ENCODE measurements at places on chromosomes 12 and 14. TPM values are rescaled to one million over a fixed set of nuclear protein-coding genes. Genes with fewer than 3 reads are reported as not detected.

GRCh38 chr12:108711489-108712164, 19.7 kb downstream of the CORO1C start:
- peaks cover 47% of the 10 kb centered on the region for H3K4me1 ChIP-seq
- peak overlapping the region; percentile 16 for H3K27ac ChIP-seq
- peaks cover 22% of the 10 kb centered on the region for H3K36me3 ChIP-seq
- no peak overlapping the region for H3K4me3 ChIP-seq
- no peaks in the 10 kb centered on the region for H3K27me3 ChIP-seq
- DNase-seq = peak; percentile 53

GRCh38 chr12:75913502-75914351, 117.8 kb downstream of the PHLDA1 start:
- H3K4me3 ChIP-seq = no peak overlapping the region
- no peak overlapping the region for H3K27ac ChIP-seq
- H3K27me3 ChIP-seq = no peaks in the 10 kb centered on the region
- no peak for DNase-seq
- H3K36me3 ChIP-seq = no peaks in the 10 kb centered on the region
- H3K4me1 ChIP-seq = peaks cover 8% of the 10 kb centered on the region

DNA sequence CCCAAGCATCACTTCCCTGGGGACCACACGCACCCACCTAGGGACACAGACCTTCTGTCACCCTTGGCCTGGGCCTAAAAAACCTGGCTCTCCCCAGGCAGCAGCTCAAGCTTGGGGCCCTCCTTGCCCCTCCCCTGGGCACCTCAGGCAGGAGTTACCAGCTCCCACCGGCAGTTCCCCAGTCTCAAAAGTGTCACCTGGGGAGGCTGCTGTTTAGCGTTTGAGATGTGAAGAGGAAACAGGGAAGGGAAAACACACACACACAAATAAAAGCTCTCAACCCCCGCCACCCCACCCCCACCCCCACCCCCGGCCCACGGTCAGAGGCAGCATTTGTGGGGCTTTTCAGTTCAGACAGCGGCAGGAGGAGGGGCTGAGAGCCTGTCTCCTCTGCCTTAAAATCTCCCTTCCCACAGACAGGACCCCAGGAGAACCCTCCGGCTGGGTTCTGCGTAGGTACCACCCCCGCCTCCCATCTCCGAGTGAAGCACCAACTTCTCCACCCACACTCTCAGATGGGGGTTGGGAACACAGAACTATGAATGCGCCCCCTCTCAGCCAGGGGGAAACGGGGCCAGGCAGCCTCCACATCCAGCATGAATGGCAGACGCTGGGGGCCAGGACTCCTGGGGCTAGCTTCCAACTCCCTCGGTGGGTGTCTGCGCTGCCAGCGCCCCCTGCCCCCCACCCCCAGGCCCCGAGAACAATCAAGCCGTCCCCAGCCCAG, 3.0 kb downstream of the NCOR2 start:
- peak overlapping the region; percentile 97 for H3K4me3 ChIP-seq
- DNase-seq = peak; percentile 36
- H3K27me3 ChIP-seq = no peaks in the 10 kb centered on the region
- peaks cover 12% of the 10 kb centered on the region for H3K4me1 ChIP-seq

- H3K27me3 ChIP-seq = peaks cover 14% of the 10 kb centered on the region
- no peak for DNase-seq
- 0 out of 2 replicates have a peak, but pooled peaks cover 2% of the 10 kb centered on the region for H3K4me1 ChIP-seq
- no peak overlapping the region for H3K4me3 ChIP-seq
- no peaks in the 10 kb centered on the region for H3K36me3 ChIP-seq
Observed at GRCh38 chr14:35932659-35933159, 106.6 kb downstream of the BRMS1L start.

- peak; percentile 8 for DNase-seq
- H3K27me3 ChIP-seq = no peaks in the 10 kb centered on the region
- no peak overlapping the region for H3K4me3 ChIP-seq
Observed at GRCh38 chr12:105573574-105573973, 243.1 kb downstream of the C12orf75 start.

- H3K27ac ChIP-seq = no peak overlapping the region
- H3K4me1 ChIP-seq = no peaks in the 10 kb centered on the region
- DNase-seq = no peak
- H3K4me3 ChIP-seq = no peak overlapping the region
Observed at GRCh38 chr12:86550218-86551145, 294.3 kb upstream of the MGAT4C start.

GRCh38 chr14:64788706-64789105, 84.5 kb downstream of the PLEKHG3 start:
- H3K36me3 ChIP-seq = no peaks in the 10 kb centered on the region
- H3K27ac ChIP-seq = no peak overlapping the region
- H3K4me3 ChIP-seq = no peak overlapping the region
- H3K27me3 ChIP-seq = no peaks in the 10 kb centered on the region

- H3K4me1 ChIP-seq = peaks cover 13% of the 10 kb centered on the region
- H3K27me3 ChIP-seq = peaks cover 79% of the 10 kb centered on the region
- H3K36me3 ChIP-seq = no peaks in the 10 kb centered on the region
Observed at GRCh38 chr14:99272632-99272898, 568 bp upstream of the BCL11B start.

GRCh38 chr14:91927191-91927590, 20.3 kb downstream of the FBLN5 start:
- DNase-seq = peak; percentile 38
- H3K4me1 ChIP-seq = peaks cover 39% of the 10 kb centered on the region
- no peak overlapping the region for H3K27ac ChIP-seq
- H3K27me3 ChIP-seq = no peaks in the 10 kb centered on the region
- peaks cover 6% of the 10 kb centered on the region for H3K36me3 ChIP-seq

DNA sequence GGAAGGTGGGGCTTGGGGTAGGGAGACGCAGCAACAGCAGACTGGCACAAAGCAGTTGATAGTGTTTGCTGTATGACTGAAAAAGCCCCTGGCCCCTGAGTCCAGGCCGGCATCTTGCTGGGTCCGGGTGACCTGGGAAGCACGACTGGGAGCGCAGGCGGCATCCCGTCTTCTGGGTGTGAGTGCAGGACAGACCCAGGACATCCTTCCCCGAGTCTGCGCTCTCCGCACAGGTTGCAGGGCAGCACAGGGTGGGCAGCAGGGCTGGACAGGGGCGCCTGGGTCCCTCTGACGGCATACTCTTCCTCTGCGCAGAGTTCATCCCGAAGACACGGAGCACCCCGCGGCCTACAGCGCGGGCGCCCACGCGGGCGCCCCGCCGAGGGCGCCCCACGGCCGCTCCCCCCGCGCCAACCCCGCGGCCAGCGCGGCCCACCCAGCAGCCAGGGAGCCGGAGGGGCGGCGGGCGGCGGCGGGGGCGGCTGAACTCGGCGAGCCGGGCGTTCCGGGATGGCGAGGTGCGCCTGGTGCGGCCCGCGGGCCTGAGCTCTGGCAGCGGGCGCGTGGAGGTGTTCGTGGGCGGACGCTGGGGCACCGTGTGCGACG, 9.2 kb upstream of the CYP46A1 start:
- no peaks in the 10 kb centered on the region for H3K36me3 ChIP-seq
- no peak overlapping the region for H3K27ac ChIP-seq
- H3K4me3 ChIP-seq = no peak overlapping the region
- DNase-seq = no peak

- no peaks in the 10 kb centered on the region for H3K27me3 ChIP-seq
- peaks cover 27% of the 10 kb centered on the region for H3K4me1 ChIP-seq
- no peaks in the 10 kb centered on the region for H3K36me3 ChIP-seq
- DNase-seq = peak; percentile 89
- peak overlapping the region; percentile 63 for H3K4me3 ChIP-seq
- peak overlapping the region; percentile 91 for H3K27ac ChIP-seq
Observed at GRCh38 chr12:105382771-105383622, 52.5 kb downstream of the C12orf75 start.

DNA sequence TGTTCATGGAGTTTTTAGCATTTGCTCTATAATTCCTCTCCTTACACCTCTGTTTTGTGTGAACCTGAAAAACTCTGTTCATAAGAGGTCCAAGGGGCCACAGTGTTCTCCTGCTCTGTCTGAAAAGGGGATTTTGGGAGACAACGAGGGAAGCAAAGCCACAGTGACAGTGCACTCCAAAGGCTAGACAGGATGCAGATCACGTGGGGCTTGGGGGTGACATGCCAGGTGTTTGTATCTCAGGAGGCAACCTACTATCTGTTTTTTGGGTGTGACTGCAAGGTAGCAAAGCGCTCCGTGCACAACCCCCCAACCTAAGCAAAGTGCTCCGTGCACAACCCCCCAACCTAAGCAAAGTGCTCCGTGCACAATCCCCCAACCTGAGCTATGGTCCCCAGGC, 5.1 kb upstream of the CHD4 start:
- peaks cover 15% of the 10 kb centered on the region for H3K4me1 ChIP-seq
- H3K27me3 ChIP-seq = no peaks in the 10 kb centered on the region
- no peak overlapping the region for H3K27ac ChIP-seq
- no peak overlapping the region for H3K4me3 ChIP-seq
- no peak for DNase-seq
- no peaks in the 10 kb centered on the region for H3K36me3 ChIP-seq

GRCh38 chr12:113214895-113215400, 6.3 kb upstream of the TPCN1 start:
- H3K27me3 ChIP-seq = no peaks in the 10 kb centered on the region
- H3K27ac ChIP-seq = peak overlapping the region; percentile 94
- H3K4me3 ChIP-seq = peak overlapping the region; percentile 33
- no peaks in the 10 kb centered on the region for H3K36me3 ChIP-seq

GRCh38 chr14:102537981-102538601, 28.5 kb upstream of the ANKRD9 start:
- no peak for DNase-seq
- H3K27ac ChIP-seq = no peak overlapping the region
- no peaks in the 10 kb centered on the region for H3K27me3 ChIP-seq
- no peaks in the 10 kb centered on the region for H3K36me3 ChIP-seq
- no peak overlapping the region for H3K4me3 ChIP-seq

DNA sequence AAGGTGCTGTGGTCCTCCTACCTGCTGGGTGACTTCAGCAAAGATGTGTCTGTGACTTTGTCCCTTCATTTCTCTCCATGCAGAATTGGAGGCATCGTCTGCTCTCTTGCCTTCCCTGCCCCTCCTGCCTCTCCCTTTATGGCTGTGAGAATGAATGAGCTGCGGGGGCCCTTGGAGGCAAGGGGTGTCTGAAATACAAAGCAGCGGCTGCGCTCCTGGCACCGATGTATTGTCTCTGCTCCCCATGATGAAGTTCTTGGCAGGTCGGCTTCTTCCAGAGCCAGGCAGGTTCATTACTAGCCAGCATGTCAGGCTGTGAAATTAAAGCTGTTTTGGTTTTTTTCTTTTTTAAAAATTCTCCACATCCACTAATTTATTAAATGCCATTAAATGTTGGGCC, 194.5 kb downstream of the TSPAN9 start:
- no peaks in the 10 kb centered on the region for H3K27me3 ChIP-seq
- H3K36me3 ChIP-seq = no peaks in the 10 kb centered on the region
- no peak overlapping the region for H3K4me3 ChIP-seq
- no peak for DNase-seq
- H3K27ac ChIP-seq = no peak overlapping the region

- peaks cover 14% of the 10 kb centered on the region for H3K27me3 ChIP-seq
- no peaks in the 10 kb centered on the region for H3K36me3 ChIP-seq
- no peak overlapping the region for H3K4me3 ChIP-seq
- peaks cover 8% of the 10 kb centered on the region for H3K4me1 ChIP-seq
- peak; percentile 76 for DNase-seq
Observed at GRCh38 chr12:52615208-52615868, 3.0 kb downstream of the KRT73 start.

DNA sequence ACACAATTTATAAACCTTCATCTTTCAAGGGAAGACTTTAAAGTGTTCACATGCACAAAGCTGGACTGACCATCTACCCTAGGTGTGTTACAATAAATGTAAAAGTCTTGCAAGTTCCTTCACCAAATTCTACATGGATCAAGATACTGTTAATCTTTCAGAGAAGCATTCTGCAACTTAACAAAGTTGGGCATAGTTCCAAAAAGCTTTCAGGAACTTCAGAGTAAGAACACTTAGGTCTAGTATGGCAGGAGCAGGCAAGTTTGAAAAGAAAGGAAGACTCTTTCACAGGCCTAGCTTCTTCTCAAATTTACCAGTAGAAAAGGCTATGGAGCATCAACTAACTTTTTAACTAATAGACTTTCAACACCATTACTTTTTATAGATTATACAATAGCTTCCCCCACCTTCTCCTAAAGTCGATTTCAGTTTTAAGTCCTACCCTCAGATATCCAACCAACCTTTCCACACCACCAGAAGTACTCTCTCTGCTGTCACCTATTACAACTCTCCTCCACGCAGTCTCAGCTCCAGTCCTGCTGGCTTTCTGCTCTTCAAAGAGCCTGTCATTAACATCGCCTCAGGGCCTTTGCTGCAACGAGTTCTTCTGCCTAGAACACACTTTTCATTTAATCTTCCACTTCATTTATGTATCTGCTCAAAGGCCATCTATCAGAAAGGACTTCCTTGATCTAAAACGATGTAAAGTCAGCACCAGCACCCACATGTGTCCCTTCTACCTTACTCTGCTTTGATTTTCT, 333.9 kb downstream of the CEP128 start:
- H3K4me3 ChIP-seq = no peak overlapping the region
- no peaks in the 10 kb centered on the region for H3K36me3 ChIP-seq
- no peak overlapping the region for H3K27ac ChIP-seq
- H3K27me3 ChIP-seq = no peaks in the 10 kb centered on the region

GRCh38 chr12:98754095-98754494, 109.0 kb downstream of the APAF1 start:
- peaks cover 33% of the 10 kb centered on the region for H3K4me1 ChIP-seq
- peak overlapping the region; percentile 23 for H3K27ac ChIP-seq
- H3K27me3 ChIP-seq = no peaks in the 10 kb centered on the region
- H3K36me3 ChIP-seq = no peaks in the 10 kb centered on the region

DNA sequence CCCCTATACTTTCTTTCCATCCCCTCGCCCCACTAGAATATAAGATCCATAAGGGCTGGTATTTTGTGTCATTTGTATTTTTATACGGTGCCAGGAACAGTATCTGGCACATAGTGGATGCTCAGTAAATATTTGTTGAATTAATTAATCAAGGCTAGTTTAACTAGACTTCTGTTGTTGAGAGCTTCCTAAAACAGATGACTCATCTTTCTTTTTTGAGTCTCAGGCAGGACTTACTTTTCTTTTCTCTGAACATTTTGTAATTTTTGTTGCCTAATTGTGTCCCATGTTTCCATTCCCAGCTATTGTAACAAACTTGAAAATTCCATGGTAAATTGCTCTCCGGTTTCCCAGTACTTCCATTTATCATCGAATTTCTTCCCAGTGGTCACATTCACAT, 16.7 kb downstream of the STK38L start:
- H3K27me3 ChIP-seq = no peaks in the 10 kb centered on the region
- H3K4me3 ChIP-seq = no peak overlapping the region
- H3K27ac ChIP-seq = peak overlapping the region; percentile 23
- peaks cover 16% of the 10 kb centered on the region for H3K4me1 ChIP-seq
- DNase-seq = peak; percentile 66
- H3K36me3 ChIP-seq = no peaks in the 10 kb centered on the region

The GPRC5D gene
- total RNA-seq = not detected

The PPP1R36 gene
- total RNA-seq = not detected

The NFE2 gene
- total RNA-seq = not detected

The RNASE7 gene
- total RNA-seq = not detected

The RFX4 gene
- not detected for total RNA-seq

The PLEKHG7 gene
- not detected for total RNA-seq

The OLR1 gene
- total RNA-seq = 6.3 TPM

The GTF2A1 gene
- total RNA-seq = 27.8 TPM

The TSPAN8 gene
- not detected for total RNA-seq

The NXPH4 gene
- 5.7 TPM for total RNA-seq

Data from GM23248 (cell line).